ENCODE measurements at places on chromosomes 6 and 20. TPM values are rescaled to one million over a fixed set of nuclear protein-coding genes. Genes with fewer than 3 reads are reported as not detected.

TGM3 gene
- total RNA-seq: not detected

CUL9 gene
- total RNA-seq: 42.9 TPM

GRCh38 chr20:8800089-8800488 is 268.8 kb upstream of the PLCB4 start:
- DNase-seq: no peak

DNA sequence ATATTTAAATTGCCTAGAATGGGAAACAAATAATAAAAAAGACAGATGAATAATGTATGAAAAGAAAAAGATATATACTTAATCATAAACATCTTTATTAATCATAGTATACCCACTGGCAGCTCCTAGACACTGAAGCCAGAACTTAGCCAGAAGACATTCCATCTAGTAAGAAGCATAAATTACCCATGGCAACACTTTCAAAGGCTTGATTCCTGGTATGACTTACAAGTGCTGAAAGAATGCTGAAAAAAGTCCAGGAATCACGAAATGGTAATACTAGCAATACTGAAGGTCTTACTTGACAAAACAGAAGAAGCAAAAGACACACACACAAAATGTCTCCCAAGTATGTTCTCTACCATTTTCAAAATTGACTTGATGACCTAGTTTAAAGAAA is 38.0 kb downstream of the RWDD2A start:
- DNase-seq: no peak

DNA sequence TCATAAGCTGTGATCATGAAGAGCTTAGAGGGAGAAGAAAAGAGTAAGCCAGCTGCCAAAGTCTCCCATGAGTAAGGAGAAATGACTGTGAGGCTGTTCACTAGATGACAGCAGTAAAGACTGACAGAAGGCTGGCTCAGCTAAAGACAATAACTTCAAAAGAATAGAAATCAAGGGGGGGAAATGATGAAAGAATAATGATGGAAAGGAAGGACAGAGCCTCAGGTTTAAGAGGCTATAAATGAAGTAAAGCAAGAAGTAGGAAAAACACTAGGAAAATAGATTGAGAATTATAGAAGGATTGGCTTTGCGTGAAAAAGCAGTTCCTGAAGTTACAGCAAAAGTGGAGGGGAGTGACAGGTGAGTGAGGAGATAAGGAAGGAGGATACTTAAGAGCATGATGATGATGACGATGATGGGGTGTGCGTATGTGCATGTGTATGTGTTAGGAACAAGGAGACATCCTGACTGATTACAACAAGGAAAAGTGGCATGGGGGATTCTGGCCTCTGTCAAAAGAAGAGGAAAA is 48.2 kb downstream of the HBS1L start:
- no peak for DNase-seq

All from sciatic nerve (tissue), 2 donors.